Activated effector memory CD4-positive, alpha-beta T cell treated with anti-CD3 and anti-CD28 coated beads, Interleukin-2, amount 50 U/mL, for 16 hours (primary cell): ENCODE measurements at places on chromosomes 11 and 22.

DNA sequence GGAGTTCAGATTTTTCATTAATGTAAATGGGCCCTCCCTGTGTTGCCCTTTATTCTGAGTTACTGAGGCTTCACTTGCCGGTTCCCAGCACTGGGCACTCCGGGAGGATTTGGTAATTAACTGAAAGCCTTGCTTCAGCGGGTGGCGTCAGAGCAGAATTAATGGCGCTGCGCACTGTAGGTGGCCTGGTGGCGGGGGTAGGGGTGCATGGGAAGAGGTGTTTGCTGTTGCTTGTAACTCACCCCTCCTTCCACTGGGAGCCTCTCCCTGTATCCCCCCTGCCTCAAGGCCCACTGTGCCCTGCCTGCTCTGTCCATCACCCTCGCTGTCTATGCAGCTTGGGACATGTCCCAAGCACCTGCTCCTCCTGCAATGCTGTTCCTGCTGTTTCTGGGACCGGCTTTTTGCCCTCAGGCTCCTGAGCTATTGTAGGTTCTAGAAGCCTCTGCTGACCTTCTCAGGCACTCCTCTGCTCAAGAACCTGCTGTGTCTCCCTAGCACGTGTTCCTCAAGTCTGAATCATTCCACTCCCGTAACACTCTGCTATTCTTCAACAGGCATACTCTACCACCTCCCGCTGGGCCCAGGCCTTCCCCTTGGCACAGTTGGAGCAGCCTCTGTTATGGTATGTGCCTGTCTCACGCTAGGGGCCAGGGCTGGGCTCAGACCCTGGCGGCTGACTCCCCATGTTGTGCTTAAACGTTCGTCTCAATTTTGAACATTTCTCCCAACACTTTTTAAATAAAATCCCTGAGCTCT lies 24.4 kb downstream of the ARHGAP8 start:
- DNase-seq, result no peak

DNA sequence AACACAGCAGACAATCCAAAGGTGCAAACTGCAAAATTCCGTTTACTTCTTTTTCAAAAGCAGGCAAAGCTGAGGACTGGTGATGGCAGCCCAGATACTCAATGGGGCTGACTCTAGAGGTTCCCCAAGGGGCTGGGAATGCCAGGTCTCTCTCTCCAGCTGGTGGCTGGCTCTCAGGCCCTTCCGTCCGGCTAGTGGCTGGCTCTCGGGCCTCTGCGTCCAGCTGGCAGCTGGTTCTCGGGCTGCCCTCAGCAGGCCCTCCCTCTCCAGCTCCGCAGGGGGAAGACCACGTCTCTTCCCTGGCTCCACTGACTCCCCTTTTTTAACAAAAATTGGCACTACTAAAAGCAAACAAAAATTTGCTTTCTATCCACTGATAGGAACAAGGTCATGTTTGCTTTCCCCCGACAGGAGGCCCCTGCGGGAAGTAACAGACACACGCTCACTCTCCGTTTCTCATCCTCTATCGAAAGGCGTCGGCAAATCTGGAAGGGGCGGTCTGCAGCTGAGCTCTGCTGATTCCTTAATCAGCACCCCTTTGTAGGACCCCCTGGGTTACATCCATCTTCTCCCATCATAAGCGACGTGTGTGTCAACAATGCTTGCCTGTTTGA lies 381.4 kb downstream of the BRD1 start:
- DNase-seq, result peak; percentile 39

GRCh38 chr11:82996966-82997606 lies 74.6 kb downstream of the RAB30 start:
- no peak for DNase-seq

GRCh38 chr22:50186181-50186714 lies 535 bp downstream of the TRABD start:
- no peak for DNase-seq

- DNase-seq, result no peak
These were observed 35.0 kb upstream of the LMO2 start for GRCh38 chr11:33926671-33927552.

- DNase-seq, result no peak
These were observed 337.4 kb downstream of the CADM1 start for GRCh38 chr11:115166820-115167219.
